EL (cell line): ENCODE measurements at places on chromosomes 1 and 21.
A peak's percentile ranks its signal among the peaks of the same experiment; 100 is the strongest.

- peak; percentile 56 for DNase-seq
Observed at GRCh38 chr1:33347650-33347992, 26.7 kb upstream of the A3GALT2 start.

DNA sequence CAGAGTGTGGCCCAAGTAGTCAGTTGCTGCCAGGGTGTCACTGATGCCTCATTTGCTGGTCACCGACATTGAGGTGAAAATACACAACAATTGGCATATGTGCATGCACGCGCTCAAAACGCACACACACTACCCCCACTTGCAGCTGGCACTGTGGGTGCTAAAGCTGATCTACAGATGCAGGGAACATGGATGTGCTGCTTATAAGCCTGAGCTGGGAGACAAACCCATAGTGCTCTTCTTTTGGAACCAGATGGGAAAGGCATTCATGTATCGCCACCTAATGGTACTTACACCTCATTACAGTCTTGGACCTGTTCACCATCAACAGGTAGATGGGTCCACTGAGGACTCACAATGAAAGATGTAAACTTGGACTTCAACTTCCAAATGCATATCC lies 70.3 kb upstream of the CAMK1G start:
- DNase-seq: peak; percentile 61

- peak; percentile 30 for DNase-seq
Observed at GRCh38 chr1:237794071-237794470, 96.7 kb downstream of the ZP4 start.

- no peak for DNase-seq
Observed at GRCh38 chr1:26839339-26839722, 12.8 kb downstream of the ZDHHC18 start.

- DNase-seq: no peak
Observed at GRCh38 chr21:32566741-32567389, 18.5 kb downstream of the TCP10L start.

DNA sequence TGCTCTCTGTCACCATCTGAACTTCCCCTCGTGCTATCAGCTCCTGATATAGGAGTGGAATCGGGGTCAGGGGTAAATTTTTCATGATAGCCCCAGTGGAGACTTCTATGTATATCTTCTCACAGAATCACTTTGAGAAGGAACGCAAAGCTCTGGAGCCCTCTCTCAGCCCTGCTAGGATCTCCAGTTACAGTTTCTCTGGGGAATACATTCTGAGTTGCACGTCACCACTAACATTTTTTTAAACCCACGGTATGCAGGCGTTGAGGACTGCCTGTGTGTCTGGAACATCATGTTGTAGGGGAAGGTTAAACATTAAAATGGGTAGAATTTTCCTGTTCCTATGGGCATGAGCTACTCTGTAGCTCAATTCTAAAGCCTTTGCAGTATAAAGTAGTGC lies 116.4 kb upstream of the FAM78B start:
- no peak for DNase-seq

DNA sequence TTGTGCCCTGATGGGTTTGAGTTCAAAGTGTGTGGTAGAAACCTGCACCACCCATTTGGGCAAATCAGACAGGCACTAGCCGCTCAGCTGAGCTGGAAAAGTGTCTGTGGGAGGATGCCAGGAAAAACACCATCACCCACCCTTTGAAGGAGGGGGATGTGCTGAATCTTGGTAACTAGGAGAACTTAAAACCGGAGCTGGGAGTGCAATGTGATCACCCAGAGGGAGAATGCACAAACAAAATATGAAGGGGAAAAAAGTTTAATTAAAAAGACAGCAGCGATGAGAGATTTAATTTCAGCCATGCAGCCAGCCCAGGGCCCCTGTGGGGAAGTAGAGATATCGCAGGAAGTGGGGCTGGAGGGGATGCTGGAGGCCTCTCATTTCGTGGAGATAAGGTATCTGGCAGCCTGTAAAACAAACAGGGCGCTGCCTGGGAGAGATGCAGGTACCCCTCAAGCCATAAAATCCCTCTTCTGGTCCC lies 86.8 kb upstream of the BCAR3 start:
- DNase-seq: no peak

DNA sequence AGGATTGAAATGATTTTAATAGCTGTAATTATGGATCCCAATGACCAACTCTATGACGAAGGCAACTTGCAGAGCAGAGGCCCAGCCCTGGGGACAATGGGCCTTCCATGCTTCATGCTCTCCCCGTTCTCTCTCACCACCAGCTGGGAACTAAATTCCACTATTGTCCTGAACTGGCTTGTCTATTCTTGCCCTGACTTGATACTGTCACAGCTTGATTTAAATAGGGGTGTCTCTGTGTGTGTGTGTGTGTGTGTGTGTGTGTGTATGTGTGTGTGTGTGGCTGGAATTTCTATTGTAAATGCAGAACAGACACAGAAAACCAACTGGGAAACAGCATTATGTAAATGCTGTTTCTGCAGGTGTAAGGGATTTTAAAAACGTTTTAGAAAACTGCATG lies 57.0 kb downstream of the SLC22A15 start:
- DNase-seq: no peak

DNA sequence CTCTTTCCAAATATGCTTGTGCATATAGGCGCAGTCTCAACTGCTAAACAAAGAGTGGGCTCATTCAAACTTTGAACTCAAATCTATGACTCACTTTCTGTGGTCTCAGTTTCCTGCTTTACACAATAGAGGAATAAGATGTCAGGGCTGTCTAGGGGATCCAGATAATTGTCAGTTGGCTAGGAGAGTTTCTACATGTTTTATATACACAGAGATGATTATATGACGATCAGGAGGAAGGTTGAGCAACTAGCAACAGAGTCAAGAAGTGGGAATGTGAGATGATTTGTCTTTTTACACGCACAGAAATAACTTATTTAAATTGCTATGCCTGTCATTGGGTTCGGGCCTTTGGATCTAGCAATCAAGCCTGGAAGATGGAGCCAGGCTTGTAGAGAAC lies 299.4 kb upstream of the LYPLAL1 start:
- DNase-seq: peak; percentile 38

GRCh38 chr1:227318853-227319607 lies 738 bp upstream of the CDC42BPA start:
- peak; percentile 63 for DNase-seq

- peak; percentile 69 for DNase-seq
Observed at GRCh38 chr1:119133987-119134386, 6.5 kb downstream of the WARS2 start.

DNA sequence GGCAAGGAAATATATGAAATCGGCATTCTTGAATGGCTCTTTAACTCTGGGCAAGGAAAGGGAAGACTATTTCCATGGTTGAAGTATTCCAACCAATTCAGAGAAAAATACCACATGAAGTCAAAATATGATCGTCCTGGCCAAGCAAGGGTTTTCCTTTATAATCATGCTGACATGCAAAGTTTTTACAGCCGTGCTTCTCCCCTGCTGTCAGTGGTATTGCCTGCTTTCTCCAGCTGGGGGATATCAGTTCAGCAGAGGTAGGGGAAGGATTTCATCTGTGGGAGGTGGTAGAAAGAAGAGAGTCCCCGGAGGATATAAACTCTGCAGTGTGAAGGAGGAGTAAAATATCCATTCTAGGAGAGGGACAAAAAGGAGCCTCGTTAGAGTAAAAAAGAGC lies 322.8 kb downstream of the PAPPA2 start:
- DNase-seq: no peak

- DNase-seq: no peak
Observed at GRCh38 chr1:60126723-60127122, 53.2 kb upstream of the C1orf87 start.

- no peak for DNase-seq
Observed at GRCh38 chr21:42640486-42640885, 12.9 kb upstream of the PDE9A start.

- no peak for DNase-seq
Observed at GRCh38 chr1:206012086-206012859, 9.1 kb upstream of the RAB7B start.

DNA sequence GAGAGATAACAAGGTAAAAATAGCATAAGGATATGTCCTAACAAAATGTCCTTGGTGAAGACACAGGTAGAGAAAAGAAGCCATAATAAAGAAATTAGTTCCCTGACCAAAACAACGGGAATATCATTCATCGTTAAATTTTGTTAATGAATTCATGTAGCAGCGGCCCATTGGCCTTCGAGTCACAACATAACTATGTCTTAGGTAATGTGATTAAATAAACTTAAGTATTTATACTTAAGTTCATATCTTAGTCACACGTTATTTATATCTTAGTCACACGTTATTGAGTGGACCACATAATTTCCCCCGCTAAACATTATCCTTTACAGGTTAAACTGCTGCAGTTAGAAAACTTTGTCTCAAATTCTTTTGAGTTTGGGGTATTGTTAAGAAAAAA lies 1.2 kb downstream of the NEXN start:
- peak; percentile 86 for DNase-seq

- no peak for DNase-seq
Observed at GRCh38 chr1:17183388-17184160, 21.4 kb upstream of the PADI1 start.

- no peak for DNase-seq
Observed at GRCh38 chr1:205578780-205579571, 52.8 kb downstream of the ELK4 start.

- no peak for DNase-seq
Observed at GRCh38 chr21:46061063-46061462, 36.8 kb upstream of the COL6A2 start.

DNA sequence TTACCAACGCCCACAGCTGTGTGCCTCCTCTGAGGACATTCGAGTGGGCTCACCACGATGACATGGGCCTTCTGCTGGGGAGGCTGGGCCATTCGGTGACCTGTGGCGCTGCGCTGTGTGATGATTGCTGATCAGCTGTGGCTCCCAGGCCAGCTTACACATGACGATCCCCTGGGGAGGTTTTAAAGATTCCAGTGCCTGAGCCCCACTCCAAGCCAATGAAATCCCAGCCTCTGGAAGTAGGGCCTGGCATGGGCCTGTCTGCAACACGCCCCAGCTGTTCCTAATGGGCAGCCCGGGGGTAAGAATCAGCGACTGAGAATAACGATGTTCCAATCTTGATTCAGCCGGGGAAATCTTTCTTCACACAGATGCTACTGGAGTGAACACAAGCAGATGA lies 153.7 kb downstream of the KCNJ6 start:
- DNase-seq: no peak

DNA sequence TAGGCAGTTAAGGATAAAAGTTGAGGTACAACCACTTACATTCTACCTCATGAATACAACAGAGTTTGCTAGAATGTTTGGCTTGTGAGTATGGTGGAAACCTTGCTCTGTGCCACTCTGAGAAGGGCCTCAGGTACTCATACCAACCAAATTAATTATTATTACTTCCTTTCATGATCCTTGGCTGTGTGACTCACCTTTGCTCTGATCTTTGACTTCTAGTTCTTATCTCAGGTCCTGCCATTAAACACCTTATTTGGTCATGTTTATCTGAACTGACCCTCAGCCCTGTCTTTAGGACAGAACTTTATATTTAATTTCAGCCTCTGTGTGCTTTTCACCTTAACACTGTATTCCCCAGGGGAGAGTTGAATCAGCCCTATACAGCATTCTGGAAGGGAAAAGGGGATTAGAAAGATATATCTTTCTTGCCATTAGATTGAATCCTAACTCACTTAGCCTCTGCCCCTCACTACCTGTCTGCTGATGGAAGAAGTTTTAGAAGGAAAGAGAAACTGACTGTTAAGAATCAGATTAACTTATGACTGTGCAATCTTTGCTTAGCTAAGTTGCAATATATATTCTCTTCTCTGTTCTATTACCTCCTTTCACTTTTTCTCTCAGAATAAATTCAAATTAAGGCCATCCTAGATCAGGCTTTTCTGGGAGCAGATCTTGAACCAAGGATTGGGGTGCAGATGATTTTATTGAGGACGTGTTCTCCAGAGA lies 260.4 kb upstream of the DPYD start:
- no peak for DNase-seq

- no peak for DNase-seq
Observed at GRCh38 chr1:187185389-187185788, 356.6 kb downstream of the PLA2G4A start.

DNA sequence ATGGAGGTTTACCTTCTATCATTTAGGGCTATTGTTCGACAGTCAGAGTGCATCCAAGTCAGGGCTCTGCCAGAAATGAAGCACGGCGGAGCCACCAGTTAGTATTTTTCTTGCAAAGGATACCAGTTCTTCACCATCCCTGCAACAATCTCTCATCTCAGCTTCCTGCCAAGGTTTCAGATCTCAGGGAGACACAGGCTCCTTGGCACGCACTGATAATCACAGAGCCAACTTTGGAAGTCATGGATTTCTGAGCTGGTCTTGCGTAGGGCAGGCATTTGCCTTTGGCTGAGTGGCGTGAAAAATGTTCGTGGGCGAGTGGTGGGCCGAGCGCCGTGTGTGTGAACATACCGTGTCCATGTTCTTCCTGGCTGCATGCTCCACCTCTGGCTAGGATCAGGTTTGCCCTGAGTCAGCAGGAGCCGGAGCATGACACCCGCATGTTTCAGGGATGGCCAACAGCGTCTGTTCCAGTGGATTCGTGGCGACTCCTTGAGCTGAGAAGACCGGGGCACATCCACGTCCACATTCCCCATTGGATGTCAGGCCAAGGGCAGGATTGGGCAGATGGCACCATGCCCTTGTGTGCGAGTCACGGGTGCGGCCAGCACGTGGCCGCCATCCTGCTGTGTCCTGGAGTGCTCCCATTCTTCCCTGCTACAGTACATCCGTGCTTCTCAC lies 118.5 kb upstream of the C1orf174 start:
- no peak for DNase-seq

GRCh38 chr1:242455052-242455361 lies 69.5 kb downstream of the PLD5 start:
- DNase-seq: no peak

- no peak for DNase-seq
Observed at GRCh38 chr1:39835935-39836594, 47.2 kb downstream of the TRIT1 start.

DNA sequence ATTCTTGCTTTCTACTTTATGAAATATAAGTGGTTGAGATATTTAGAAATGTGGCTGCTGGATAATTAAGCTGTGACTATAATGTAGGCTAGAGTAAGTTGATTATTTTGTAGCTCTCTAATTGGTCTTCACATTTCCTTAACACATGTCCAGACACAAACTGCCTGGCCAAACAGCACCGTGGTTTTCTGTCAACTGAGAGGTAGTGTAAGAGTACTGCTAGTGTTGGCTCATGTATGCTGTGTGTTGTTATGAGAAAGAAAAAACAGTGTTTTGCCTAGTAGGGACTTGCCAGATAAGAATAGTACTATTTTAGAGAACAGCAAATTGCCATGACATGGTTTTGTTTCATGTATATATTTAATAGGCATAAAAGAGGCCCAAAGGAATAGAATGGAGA lies 37.1 kb downstream of the TMED5 start:
- no peak for DNase-seq

DNA sequence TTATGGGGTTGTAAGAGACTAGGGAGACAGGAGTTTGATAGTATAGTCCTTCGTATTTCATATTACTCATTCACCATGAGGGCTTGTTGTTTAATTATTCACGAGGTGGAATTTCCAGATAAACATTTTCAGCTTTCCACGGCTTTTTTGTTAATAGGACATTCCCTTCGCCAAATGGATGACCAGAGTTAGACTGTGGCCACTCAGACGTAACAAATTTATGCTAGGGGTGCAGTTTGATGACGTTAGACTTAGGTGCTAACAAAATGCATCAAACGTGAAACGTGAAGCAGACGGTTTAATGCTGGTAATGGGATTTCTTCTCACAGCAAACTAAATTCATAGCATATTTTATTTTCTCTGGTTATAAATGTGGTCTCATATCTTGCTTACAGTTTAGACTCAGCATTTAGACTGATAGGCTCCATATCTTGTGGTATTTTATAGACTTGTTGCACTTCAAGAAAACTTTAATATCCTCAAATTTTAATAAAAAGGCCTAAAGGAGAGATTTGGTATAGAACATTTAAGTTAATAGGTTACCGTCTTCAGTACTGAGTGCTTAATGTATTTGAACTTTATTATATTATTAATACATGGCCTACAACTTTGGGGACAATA lies 2.3 kb downstream of the DHX9 start:
- peak; percentile 43 for DNase-seq
